ENCODE measurements at places on chromosomes 2 and 18.

DNA sequence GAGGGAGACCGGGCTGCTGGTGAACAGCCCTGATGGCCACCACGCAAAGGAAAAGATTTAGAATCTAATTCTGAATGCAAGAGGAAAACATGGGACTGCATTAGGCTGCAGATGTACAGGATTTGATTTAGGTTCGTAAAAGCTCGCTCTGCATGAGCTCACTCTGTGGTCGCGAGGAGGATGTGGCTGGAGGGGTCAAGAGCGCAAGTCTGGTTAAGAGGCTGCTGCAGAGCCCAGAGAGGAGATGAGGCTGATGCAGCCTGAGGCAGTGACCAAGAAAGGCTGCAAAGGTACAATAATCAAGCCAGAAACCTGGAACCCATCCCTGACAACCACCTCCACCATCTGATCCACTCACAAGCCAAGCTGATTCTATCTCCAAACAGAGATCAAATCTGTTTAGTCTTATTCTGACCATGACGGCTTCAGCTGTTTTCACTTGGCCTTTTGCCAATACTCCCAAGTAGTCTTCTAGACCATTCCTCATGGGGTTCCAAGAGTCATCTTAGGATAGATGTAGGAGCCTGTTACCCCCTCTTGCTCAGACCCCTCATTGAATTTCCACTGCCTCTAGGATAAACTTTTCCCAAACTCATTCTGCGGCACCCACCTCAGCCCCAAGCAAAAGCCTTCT, 58.9 kb upstream of the ARL4C start:
- no peak for DNase-seq

GRCh38 chr2:238284802-238285515, 3.5 kb downstream of the PER2 start:
- no peak for DNase-seq

DNA sequence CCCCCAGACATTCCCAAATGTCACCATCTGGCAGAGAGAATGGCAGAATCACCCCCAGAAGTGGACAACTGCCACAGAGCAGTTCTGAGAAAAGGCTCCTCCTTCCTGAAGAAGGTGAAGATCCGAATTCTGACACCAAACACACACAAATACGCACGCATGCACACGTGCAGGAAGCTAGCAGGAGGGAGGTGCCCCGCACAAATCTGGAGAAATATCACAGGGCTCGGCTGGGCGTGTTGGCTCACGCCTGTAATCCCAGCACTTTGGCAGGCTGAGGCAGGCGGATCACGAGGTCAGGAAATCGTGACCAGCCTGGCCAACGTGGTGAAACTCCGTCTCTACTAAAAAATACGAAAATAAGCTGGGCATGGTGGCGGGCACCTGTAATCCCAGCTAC, 38.5 kb upstream of the ATG16L1 start:
- DNase-seq: no peak

- DNase-seq: no peak
Measured at GRCh38 chr2:234763002-234763873, 188.6 kb upstream of the SH3BP4 start.

DNA sequence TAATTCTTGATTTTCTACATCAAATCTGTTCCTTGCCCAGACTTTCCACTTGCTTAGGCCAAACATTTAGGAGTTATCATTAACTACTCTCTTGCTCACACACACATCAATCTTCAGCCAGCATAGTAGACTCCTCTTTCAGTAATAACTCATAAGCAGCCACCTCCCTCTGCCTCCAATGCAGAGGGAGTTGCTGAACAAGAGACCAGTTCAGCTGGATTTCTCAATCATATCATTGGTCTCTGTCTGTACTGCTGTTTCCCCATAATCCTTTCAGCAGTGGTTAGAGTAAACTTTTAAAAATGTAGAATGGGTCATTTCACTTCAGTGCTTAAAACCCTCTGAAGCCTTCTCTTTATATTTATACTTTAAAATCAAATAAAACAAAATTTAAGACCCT, 112.9 kb downstream of the SLC39A10 start:
- DNase-seq: no peak

DNA sequence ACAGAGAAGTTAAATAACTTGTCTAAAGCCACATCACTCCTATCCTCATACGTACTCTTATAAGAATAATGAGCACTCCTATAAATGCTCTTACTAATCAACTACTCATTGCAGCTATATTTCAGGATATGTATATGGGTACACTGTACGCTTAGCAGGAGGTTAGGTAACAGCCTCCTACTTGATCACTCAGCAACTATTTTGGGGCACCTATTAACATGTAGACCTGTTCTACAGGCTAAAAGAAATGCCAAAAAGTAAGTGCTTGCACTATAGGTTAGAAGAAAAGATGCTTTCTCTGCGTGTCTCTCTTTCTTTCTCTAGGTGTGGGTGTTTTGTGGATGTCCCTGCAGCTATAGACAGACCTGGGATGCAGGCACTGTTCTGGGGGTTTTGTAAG, 83.1 kb downstream of the TMEM182 start:
- DNase-seq: no peak

GRCh38 chr2:193518041-193518817, 1323.5 kb upstream of the TMEFF2 start:
- no peak for DNase-seq

GRCh38 chr2:152875701-152876695, 157.6 kb downstream of the ARL6IP6 start:
- no peak for DNase-seq

DNA sequence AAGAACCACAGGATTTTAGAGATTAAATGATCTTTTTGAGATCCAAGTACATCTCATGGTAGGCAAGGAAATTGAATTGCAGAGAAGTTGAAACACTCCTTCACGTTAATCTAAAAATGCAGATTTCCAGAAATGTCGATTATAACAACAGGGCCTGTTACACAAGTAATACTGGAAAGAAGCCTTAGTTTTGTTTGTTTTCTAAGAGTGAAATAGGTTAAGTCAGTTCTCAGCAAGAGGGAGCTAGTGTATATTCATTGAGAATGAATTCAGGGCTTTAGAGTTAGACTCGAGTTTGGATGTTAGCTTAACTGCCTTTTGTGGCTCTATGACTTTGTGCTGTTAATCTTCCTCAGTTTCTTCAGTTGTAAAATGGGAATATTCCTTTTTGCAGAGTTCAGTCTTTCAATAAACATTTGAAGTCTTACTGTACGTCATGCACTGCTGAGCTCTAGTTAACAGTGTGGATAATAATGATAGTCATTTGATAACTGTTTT, 926 bp downstream of the NDUFV2 start:
- no peak for DNase-seq

DNA sequence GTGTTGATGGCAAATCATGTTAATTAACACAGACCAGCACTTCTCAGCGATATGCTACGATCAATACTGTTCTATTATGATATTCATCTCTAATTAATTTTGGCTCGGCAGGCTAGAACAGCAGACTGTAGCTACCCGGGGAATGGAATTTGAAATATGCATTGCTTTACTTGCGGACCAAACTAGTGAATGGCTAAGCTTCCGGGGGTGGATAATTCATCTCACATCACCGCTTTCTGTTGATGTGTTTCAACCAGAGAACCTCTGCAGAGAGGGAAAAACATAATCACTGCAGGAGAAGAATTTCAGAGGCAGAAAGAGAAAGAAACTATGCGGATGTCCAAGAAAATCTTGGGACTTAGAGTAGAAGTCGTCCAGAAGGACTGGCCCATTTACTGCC, 490.9 kb downstream of the STK39 start:
- DNase-seq: no peak

GRCh38 chr2:43219383-43220228, 6.8 kb downstream of the ZFP36L2 start:
- peak; percentile 76 for DNase-seq

- no peak for DNase-seq
Measured at GRCh38 chr2:227479865-227480475, 8.0 kb downstream of the AGFG1 start.

- no peak for DNase-seq
Measured at GRCh38 chr2:202114795-202115194, 41.7 kb downstream of the KIAA2012 start.

GRCh38 chr2:65746931-65747675, 314.7 kb upstream of the SPRED2 start:
- DNase-seq: no peak

DNA sequence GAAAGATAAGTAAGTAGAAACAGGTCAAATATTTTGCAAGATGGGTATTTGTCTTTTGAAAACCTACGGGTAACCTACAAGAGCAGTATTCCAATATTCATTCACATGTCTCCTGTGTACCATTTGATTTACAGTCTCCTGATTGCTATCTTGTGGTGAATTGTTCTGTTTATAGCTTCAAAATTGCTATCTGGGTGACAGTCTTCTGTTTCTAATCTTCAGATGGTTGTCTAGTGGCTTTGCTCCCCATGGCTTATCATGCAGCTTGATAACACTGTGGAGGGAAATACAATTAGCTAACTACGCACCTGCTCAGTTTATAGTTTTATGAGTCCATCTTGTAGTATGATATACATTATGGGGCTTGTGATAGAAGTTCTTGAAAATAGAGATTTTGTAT, 816.8 kb downstream of the CPS1 start:
- DNase-seq: no peak

DNA sequence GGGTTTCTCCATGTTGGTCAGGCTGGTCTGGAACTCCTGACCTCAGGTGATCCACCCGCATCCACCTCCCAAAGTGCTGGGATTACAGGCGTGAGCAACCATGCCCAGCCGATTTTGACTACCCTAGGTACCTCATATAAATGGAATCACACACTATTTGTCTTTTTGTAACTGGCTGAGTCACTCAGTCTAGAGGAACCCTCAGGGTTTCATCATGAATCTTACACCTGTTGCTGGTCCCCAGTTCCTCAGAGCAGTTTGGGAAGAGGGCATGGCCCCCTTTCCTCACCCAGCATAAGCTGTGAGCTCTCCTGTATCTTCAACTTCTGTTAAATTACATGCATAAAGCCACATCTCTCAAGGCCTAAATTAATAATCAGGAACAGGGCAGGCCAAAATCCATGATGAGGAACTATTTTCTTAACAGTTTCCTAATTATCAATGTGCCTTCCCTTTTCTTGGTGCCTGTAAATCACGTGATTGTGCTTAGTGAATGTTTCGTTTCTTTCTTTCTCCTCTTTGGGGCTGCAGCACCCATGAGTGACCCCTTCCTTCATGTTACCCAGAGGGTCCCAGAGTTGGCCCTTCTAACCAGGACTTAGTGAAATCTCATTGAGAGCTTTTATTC, 20.9 kb downstream of the DYSF start:
- no peak for DNase-seq

DNA sequence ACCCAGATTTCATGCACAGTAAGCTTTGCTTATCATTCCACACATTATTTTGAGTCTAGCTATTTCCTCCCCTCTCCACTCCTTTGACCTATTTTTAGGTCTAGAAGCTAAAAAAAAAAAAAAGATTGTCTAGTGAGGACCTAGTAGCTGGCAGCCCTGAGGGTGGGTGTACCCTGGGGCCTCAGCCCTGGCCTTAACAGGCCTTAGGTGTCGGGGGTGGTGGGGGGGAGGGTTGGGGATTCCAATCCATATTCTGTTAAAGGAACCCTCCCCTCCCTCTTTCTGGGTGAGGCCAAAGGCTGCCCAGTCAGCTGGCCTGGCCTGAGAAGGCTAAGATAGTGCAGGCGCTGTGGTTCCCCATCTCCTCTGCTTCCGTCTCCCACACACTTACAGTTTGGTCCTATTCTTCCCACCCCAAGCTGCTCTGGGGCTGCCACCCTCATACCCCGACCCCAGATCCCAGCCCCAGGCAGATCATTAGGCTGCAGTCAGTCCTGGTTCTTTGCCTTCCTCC, 65.5 kb upstream of the HK2 start:
- no peak for DNase-seq

DNA sequence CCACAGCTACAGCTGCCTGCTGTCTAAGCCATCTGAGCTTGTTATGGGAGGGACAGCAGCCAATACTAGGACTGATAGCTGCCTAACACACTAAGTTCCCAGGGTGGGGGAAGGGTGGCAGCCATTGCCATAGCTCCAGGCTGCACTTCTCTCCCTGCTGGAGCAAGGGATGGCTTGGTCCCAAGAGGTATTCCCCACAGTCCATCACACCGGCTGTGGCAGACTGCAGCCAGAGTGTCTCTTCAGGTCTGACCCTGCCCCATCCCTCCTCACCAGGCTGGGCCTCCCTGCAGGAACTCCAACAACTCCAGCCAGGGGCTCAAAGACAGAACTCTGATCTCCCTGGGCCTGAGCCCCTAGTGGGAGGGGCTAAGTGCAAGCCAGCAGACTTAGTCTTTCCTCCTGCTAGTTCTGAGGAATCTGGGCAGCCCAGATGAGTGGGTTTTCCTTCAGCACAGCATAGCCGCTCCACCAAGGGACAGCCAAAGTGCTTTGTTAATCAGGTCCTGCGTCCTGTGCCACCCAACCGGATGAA, 632.1 kb downstream of the SOCS6 start:
- DNase-seq: no peak

- no peak for DNase-seq
Measured at GRCh38 chr18:4391859-4392258, 63.2 kb downstream of the DLGAP1 start.

DNA sequence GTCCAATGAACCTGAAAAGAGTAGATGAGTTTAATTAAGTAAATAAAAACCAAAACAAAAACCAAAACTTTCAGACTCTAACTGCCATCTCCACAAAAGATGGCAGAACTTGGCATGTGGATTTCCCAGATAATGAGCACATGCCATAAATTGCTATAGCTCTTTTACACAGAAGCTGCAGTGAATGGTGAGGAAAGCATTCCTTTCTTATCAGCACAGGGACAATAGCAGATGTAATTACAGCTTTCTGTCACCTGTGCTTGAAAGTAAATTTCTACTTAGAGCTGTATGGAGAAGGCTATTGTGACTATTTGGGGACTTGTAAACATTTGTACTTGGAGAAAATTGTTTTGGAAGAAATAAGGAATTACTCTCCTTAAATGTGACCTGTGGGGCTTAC, 378.4 kb downstream of the RPRM start:
- no peak for DNase-seq

DNA sequence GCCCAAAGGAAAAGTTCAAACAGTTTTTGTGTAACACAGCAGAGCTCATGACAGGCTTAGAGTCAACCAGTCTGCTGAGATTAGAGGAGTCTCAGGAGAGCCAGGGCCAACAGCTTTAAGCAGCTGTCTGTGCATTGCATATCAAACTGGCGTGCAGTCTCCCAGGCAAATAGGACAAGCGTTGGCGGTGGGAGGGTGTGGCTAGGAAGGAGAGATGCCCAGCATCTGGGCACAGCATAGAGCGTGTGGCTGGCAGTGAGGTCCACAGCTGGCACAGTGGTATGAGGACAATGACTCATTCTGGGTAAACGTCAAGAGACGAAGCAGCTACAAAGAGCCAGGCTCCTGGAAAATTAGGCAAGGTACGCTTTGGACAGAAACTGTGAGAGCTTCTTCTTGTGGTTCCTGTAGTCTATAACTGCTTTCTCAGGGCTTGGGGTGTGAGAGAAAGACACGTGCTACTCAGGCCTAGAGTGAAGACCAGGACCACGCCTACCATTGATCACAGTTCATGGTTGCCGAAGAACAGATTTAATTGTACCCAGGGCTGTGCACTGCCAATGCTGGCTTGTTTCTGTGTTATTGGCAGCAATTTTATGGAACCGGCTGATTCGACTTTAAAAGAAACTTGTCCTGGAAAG, 14.8 kb downstream of the ZAP70 start:
- DNase-seq: no peak

Measured in GM19239 (cell line).